ENCODE measurements at places on chromosomes 7 and 10. TPM values are rescaled to one million over a fixed set of nuclear protein-coding genes. Genes with fewer than 3 reads are reported as not detected.

The PANK1 gene
- total RNA-seq = 36.3 TPM

The HTR5A gene
- not detected for total RNA-seq

The DHX32 gene
- 53.9 TPM for total RNA-seq

The CRTAC1 gene
- total RNA-seq = 1.4 TPM

The HYAL4 gene
- total RNA-seq = 2.2 TPM

The LIPM gene
- total RNA-seq = 56.7 TPM

The PUS7 gene
- 17.7 TPM for total RNA-seq

The SLC16A9 gene
- 0.04 TPM for total RNA-seq

The GPC2 gene
- 11.7 TPM for total RNA-seq

The UNC5B gene
- 17.6 TPM for total RNA-seq

The CACNB2 gene
- total RNA-seq = 7.6 TPM

The TFPI2 gene
- 0.12 TPM for total RNA-seq

The JCAD gene
- 14.7 TPM for total RNA-seq

The AHCYL2 gene
- 43.0 TPM for total RNA-seq

The H2BK1 gene
- not detected for total RNA-seq

The ADAM12 gene
- 0.47 TPM for total RNA-seq

The PRDX3 gene
- 51.3 TPM for total RNA-seq

The CYP26C1 gene
- total RNA-seq = not detected

The KNDC1 gene
- total RNA-seq = 0.59 TPM

The RAB19 gene
- not detected for total RNA-seq

The VWDE gene
- 0.19 TPM for total RNA-seq

The CUBN gene
- total RNA-seq = 0.93 TPM

The NKX2-3 gene
- not detected for total RNA-seq

The MYPN gene
- total RNA-seq = 0.52 TPM

The NXPH1 gene
- not detected for total RNA-seq

The TLX1 gene
- total RNA-seq = 0.15 TPM

The ENTPD1 gene
- 5.3 TPM for total RNA-seq

The SLK gene
- 49.2 TPM for total RNA-seq

The PAX4 gene
- not detected for total RNA-seq
